Gastrocnemius medialis (tissue), 4 donors: ENCODE measurements at places on chromosomes 7 and 10.

DNA sequence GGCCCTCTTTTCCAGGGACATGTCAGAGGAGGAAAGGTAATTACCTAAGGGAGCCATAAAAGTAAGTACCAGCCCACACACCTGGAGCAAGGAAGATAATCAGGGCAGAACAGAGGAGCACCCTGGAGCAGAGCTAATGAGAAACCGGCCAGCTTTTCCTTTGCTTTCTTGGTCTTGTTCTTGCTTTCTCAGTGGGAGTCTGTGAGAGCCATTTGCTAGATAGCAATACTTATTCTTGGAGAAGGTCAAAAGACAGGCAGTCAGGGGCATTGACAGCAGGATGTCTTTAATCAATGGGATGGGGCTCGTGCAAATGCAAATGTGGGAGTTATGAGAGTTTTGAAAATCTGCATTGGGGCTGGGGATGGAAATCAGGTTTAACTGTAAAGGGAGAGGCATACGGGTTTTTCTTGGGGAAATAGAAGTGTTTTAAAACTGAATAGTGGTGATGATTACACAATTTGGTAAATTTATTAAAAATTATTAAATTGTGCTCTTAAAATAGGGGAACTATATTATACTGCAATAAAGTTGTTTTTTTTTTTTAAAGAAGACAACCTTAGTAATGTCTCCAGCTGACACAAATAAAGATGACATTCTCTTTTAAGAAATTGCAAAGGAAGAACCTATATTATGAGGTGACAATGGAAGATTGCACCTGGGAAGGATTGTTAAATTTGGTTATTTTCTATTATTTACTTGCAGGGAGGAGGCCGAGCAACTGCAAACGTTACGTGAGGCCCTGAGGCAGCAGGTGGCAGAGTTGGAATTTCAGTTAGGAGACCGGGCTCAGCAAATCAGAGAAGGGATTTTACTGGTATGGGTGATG lies 35.6 kb upstream of the PPP1R17 start:
- DNase-seq: no peak

DNA sequence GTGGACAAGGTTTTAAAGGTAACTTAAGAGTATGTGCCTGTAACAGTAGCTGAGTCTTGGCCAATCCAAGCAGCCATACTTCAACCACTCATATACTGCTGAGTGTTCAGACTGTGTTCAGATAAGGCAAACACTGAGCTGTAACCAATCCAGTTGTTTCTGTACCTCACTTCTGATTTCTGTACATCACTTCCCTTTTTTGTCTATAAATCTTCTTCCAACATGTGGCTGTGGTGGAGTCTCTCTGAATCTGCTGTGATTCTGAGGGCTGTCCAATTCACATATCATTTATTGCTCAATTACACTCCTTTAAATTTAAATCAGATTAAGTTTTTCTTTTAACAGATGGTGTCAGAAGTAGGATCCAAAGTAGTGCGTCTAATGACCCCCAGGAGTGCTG lies 149.5 kb upstream of the PHF14 start:
- no peak for DNase-seq

DNA sequence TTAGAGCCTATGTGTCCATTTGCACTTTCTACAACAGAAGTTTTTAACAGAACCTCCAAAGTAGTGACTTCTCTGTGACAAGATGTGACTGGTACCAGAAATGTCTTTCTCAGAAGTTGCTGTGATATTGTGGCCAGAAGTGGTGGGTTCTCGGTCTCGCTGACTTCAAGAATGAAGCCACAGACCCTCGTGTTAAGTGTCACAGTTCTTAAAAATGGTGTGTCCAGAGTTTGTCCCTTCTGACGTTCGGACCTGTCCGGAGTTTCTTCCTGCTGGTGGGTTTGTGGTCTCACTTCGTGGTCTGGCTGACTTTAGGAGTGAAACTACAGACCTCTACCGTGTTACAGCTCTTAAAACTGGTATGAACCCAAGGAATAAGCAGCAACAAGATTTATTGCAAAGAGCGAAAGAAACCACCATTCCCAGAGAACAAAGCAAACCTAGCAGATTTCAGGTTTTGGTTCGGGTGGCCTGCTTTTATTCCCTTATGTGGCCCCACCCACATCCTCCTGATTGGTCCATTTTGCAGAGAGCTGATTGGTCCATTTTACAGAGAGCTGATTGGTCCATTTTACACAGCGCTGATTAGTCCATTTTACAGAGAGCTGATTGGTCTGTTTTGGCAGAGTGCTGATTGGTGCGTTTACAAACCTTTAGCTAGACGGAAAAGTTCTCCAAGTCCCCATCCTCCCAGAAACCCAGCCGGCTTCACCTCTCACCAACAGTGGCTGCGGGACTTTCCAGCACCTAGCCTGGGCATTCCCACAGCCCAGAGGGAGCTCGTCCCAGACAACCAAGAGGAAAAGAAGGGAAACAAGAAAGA lies 3.0 kb downstream of the ITPRID1 start:
- no peak for DNase-seq

DNA sequence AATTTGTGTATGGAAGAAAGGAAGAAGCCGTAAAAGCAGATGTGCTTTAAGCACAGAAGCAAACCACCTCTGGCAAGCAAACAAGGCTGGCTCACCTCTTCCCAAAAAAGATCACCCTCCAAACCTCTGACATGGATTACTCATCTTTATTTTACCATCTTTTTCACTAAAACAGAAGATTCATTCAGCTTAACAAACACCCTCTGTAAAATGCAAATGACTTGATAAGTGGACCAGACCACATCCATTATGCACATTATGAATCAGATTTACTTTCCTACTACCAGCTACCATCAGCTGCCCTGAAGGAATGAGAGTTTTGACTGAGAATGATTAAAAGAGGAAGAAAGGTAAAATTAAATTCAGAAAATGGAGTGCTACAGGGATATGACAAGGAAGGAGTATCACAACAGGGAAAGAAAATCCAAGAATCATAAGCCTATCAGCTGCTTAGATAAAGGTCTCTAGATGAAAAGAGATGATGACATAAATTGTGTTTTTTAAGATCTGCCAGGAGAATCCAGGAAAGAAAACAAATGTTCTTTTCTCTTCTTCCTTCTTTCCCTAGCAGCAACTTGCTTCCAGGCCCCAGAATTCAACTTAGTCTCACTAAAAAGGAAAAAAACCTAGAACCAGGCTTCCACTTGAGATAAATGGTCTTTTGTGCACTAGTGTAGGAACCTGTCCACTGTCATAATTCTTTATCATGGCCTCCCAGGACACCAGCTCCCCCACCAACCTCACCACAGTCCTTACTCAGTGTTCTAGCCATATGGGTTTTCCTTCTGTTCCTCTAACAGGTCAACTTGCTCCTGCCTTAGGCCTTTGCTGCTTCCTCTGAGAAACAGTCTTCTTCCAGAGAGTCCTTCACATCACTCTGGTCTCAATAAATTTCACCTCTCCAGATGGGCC lies 47.4 kb downstream of the JAZF1 start:
- DNase-seq: no peak
